Mammary epithelial cell (primary cell): ENCODE measurements at places on chromosomes 2 and 18.

GRCh38 chr2:149050188-149050587 lies 11.7 kb downstream of the LYPD6B start:
- DNase-seq = no peak

- DNase-seq = no peak
These were observed 788.4 kb upstream of the SOX11 start for GRCh38 chr2:4903656-4904348.

DNA sequence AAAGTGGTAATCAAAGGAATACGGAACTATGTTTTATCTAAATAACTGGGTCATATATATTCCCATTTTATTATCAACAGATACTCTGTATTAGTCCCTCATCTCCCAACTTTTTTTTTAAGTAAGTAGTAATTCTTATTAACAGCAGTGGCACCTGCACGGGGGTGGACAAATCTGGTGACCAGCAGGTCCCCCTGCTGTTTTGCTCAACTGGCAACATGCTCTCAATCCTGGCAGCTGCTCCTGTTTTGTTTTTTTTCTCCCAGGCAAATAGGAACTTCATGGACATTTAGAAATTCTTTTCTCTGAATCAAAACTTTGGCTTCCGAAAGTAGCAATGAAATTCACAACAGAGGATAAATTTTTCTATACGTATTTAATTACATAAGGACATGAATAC lies 193.5 kb downstream of the SS18 start:
- DNase-seq = no peak

GRCh38 chr2:191289049-191289448 lies 43.8 kb downstream of the MYO1B start:
- no peak for DNase-seq

- DNase-seq = no peak
These were observed 140.4 kb downstream of the FAM161A start for GRCh38 chr2:61713457-61713856.

GRCh38 chr2:107168141-107168540 lies 282.2 kb upstream of the ST6GAL2 start:
- DNase-seq = no peak

GRCh38 chr2:207432453-207432852 lies 97.3 kb upstream of the CREB1 start:
- DNase-seq = no peak

DNA sequence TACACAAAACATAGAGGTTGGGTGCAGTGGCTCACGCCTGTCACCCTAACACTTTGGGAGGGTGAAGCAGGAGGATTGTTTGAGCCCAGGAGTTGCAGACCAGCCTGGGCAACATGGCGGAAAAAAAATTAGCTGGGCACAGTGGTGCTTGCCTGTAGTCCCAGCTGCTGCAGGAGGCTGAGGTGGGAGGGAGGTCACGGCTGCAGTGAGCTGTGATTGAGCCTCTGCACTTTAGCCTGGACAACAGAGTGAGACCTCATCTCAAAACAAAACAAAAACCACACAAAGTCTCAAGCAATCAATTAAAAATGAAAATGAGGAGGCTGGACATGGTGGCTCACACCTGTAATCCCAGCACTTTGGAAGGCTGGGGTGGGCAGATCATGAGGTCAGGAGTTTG lies 4.9 kb downstream of the NOP58 start:
- DNase-seq = no peak

DNA sequence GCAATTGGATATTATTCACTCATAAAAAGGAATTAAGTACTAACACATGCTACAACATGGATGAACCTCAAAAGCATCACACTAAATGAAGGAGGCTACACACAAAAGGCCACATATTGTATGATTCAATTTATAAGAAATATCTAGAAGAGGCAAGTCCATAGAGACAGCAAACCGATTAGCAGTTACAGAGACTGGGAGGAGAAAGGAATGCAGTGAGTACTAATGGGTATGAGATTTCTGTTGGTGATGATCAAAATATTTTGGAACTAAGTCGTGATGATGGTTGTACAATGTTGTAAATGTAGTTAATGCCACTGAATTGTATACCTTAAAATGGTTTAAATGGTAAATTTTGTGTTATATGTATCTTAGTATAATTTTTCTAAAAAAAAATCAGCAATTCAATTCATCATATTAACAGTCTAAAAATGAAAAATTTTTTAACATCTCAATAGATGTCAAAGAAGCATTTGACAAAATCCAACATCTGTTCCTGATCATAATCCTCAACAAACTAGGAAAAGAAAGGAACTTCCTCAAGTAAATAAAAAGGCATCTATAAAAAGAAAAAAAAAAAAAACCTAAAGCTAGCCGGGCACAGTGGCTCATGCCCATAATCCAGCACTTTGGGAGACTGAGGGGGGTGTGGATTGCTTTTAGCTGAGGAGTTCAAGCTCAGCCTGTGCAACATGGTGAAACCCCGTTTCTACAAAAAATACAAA lies 98.1 kb downstream of the TGIF1 start:
- no peak for DNase-seq

DNA sequence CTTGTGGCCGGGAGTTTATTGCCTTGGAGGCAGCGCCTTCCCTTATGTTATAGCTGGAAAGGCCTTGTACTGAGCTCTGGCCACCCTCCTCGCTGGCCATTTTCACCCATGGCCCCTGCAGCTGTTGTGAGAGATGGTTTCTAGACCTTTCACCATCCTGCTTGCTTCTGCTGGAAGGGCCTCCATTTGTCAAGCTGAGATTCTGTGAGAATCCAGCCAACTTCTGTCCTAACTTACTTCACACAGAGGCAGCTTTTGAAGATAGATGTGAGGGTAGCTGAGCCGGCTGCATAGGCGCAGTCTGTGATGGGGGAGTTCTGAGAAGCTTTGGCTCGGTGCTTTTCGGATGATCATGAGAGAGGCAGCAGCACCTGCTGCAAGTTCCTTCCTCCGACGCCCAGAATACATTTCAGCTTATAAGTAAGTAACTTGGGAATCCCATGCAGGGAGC lies 8.7 kb downstream of the CTIF start:
- no peak for DNase-seq

DNA sequence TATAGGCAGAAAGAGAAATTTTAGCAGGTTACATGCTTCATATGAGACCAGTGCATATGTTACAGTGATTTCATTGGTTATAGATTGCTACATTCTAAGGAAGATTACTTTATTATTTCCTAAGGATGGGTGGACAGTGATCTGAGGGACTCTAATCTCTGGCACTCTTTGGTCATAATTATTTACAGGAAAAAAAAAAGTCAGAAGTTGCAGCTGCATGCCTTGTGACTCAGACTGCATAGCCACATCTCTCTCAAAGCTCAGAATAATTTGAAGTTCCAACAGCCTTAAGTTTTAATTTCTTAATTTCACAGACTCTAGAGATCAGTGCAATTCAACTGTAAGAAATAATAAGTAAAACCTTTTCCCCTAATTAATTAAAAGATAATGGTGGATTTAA lies 27.1 kb upstream of the BARD1 start:
- DNase-seq = no peak

DNA sequence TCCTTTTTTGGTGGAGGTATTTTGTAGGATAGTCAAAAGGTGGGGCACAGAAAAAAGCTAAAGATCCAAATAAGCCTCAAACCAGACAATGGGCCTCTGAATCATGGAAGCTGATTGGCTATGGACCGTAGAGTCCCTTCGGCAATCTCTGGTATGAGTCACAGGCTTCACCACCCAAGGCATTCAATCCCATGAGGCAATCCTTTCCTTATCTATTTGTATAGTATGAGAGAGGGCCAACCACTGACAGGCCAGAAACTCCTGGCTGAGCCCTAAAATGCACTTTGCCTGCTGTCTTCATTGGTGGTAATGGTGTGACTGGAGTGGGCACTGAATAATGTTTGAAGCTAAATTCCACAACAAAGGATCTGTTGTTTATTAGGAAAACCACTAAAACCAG lies 38.7 kb upstream of the MEX3C start:
- peak; percentile 91 for DNase-seq

GRCh38 chr2:147524912-147525311 lies 319.9 kb upstream of the ACVR2A start:
- DNase-seq = peak; percentile 87

- no peak for DNase-seq
These were observed 81.7 kb upstream of the TMEM200C start for GRCh38 chr18:5977022-5977421.

- no peak for DNase-seq
These were observed 13.8 kb upstream of the SATB2 start for GRCh38 chr2:199471443-199472057.

GRCh38 chr2:100262555-100263320 lies 59.6 kb downstream of the LONRF2 start:
- DNase-seq = peak; percentile 18

DNA sequence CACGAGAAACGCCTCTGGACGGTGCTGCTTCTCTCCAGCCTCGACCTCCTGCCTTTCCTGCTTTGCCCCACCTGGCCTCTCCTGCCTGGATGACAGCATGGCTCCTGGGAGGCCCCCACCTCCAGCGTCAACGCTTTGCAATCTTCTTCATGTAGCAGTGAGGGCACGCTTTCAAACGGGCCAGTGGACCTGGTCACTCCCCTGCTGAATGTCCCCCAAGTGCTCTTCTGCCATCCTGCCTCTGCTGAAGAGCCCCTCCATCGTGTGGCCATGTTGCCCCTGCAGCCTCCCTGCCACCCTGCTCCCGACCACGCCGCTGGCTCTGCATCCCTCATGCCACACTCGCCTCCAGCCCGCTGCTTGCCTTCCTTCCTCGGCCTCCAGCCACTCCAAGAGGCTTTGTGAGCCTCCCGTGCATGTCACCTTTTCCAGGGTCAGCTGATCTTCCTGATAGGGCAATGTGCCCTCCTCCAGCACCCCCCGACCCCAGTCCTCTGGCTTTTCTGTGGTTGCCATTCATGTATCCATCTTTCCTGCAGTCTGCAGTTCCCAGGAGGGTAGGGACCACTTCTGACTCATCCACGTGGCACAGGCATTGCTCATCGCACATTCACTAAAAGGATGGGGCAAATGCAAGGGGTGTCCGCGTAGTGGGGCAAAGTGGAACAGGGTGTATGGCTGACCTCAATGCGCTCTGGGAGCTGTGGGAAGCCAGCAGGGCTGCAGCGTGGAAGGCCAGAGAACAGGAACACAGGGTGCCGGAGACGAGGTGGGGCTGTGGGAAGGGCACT lies 268.8 kb downstream of the TWIST2 start:
- DNase-seq = peak; percentile 32

DNA sequence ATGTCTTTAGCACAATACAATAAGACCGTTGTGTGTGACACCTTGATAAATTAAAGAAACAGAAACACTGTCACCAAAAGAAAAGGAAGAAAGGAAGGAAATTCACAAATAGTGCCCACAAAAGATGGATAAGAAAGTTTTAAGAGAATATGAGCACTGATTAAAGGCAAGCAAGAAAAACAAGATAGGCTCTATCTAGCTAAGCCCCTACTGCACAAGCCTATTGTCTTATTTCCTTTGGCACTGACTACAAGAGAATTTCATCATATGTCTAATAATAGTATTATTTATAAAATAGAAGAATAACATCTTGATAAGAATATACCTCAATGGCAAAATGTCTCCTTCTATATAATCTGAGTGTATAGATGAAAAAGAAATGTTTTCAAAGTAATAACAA lies 335.7 kb downstream of the NCKAP5 start:
- DNase-seq = no peak

GRCh38 chr2:41774011-41774605 lies 273.7 kb upstream of the PKDCC start:
- DNase-seq = no peak

- DNase-seq = no peak
These were observed 46.9 kb upstream of the CYP20A1 start for GRCh38 chr2:203191961-203192360.

DNA sequence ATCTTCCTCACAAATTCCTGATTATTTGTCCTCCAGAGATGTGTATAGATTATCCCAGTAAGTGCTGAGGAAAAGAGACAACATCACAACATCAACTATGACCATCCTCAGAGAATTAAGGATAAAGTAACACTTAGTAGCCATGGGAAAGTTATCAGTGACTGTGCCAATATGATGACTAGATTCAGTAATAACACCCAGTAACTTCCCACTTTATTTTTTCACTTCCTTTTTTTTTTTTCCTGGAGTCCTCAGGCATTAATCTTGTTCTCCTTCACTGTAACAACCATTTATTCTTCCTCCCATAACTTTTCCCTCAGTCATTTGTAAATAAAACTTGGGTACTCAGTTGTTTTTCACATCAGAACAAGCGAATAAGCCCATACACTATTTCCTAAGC lies 16.7 kb upstream of the PID1 start:
- DNase-seq = no peak

DNA sequence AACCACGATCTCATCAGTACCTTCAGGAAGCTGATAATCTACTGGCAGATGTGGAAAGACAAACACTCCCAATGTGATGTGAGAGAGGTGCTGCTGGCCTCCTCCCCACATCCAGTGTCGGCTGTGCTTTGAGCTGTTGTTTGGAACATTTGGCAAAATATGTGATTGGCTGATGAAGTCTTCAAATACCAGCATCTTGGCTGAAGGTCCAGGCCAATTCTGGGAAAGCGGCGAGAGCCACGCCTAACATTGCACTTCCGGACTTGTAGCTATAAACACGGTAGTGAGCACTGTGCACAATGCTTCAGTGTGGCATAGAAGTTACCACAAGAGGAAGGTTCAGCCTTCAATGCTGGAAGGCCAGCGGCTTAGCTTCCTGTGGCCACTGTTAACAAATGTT lies 198.8 kb downstream of the DCDC2C start:
- DNase-seq = no peak

GRCh38 chr2:235343869-235344268 lies 150.0 kb upstream of the AGAP1 start:
- DNase-seq = no peak

- peak; percentile 88 for DNase-seq
These were observed 23.2 kb upstream of the SLC20A1 start for GRCh38 chr2:112622528-112622849.

GRCh38 chr2:195586062-195586714 lies 70.8 kb upstream of the SLC39A10 start:
- no peak for DNase-seq

- DNase-seq = no peak
These were observed 171.2 kb downstream of the GLI2 start for GRCh38 chr2:120906914-120907313.

GRCh38 chr18:53422896-53423295 lies 801.6 kb downstream of the MBD2 start:
- DNase-seq = no peak

DNA sequence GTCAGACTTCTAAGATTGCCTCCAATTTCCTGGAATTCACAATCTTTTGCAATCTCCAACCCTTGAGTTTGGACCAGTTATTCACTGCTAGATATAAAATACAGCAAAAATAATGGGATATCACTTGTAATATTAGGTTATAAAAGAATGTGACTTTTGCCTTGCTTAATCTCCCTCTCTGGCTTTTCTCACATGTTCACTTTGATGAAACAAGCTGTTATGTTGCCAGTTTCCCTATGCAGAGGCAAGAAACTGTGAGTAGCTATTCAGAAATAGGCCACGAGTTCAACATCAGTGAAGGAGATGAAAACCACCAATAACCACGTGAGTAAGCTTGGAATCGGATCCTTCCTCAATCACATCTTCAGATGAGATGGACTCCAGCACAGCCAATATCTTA lies 842.7 kb downstream of the RNF144A start:
- no peak for DNase-seq

DNA sequence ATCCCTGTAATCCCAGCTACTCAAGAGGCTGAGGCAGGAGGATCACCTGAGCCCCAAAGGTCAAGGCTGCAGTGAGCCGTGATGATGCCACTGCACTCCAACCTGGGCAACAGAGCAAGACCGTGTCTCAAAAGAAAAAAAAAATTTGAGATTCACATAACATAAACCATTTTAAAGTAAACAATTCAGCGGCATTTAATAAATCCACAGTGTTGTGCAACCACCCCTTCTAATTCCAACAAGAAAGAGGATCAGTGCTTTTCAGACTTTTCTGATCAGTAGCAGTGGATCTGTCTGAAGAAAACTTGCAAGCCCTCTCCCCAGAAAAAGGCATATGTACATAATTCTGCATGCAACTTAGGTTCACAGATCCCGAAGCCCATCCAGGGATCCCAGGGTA lies 7.2 kb upstream of the SAG start:
- no peak for DNase-seq
